ENCODE measurements at places on chromosomes 4 and X.

DNA sequence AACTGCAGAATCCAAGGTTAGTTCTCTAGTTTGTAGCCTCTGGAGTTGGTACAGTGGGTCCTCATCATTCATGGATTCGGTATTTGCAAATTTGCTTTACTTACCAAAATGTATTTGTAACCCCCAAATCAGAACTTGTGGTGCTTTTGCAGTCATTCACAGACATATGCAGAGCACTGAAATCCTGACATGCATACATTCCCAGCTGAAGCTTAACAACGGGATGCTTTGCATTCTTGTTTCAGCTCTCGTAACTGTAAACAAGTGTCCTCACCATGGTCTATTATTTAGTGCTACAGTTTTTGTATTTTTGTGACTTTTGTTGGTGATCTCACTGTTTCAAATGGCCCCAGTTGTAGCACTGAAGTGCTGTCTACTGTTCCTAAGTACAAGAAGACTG lies 16.1 kb downstream of the BEND4 start:
- no peak for DNase-seq

DNA sequence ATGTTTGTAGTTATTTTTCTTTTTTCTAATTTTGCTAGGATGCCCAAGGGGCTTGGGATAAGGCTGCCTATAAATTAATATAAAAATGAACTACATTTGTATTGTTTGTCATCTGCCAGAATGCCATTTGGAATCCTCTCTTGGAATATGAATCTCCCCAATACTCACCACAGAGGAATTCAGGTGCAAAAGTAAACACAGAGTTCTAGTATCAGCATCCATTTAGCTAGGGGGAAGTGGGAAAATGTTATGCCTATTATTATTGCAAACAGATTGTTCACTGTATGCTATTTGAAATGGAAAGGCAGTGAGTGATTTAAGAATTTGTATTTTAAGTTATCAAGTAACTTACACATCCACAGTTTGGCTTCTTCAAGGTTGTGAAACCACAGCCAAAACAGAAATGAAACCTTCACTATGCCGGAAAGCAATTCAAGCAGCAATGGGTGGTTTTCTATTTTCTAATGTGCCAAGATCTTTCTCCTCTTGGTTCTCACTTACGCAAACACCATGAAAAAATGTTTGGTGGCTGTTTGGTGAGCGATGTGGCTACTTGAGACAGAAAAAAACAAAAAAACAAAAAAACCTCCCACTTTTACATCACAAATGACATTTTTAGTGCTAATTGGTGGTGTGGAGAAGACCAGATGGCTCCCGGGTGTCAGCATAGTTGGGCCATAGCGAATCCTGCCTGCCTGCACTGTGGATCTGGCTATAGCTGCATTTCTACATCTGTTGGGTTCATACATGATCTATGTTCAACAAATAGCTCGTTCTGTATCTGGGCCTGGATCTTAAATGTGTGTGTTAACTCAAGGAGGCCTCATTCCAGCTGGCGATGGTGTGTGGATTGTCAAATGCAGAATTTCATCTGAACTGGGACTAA lies 200.8 kb upstream of the GIMD1 start:
- DNase-seq: no peak

- DNase-seq: no peak
Observed at GRCh38 chr4:666822-667544, 7.1 kb downstream of the ATP5ME start.

GRCh38 chr4:8840006-8840793 lies 31.4 kb downstream of the HMX1 start:
- peak; percentile 49 for DNase-seq

DNA sequence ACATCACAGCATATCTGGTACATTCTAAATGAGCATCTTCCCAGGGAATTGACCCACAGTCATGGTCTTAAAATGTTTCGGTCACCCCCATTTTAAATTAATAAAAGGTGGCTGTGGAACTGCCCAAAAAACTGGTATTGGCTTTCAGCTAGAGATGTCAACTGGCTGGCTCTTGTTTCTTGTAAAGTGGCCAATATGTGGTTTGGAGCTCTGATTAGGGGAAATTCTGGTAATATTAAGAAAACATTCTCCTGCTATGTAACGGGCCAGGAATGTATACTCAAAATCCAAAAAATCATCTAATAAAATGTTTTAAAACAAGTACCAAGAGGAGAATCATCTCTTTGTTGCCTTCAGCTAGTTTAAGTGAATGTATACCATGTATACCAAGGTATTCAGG lies 62.0 kb upstream of the VCX2 start:
- no peak for DNase-seq

- no peak for DNase-seq
Observed at GRCh38 chr4:168483811-168484210, 3.5 kb upstream of the DDX60L start.

DNA sequence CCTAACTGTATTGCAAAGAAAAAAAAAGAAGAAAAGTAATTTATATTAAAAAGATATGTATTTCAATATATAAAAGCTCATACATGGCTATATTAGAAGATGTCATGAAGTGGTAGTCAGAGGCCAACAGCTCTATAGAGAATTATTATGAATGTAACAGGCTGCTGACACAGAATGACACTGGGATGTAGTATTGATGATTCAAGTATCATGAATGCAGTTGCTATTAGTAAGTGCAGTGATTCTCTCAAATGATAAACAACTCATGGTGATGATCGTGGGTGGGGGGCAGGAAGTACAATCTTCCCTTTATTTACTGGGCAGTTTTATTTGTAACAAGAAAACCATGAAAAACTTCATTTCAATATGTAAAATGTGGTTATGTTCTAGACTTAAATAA lies 124.6 kb downstream of the COL4A6 start:
- no peak for DNase-seq

DNA sequence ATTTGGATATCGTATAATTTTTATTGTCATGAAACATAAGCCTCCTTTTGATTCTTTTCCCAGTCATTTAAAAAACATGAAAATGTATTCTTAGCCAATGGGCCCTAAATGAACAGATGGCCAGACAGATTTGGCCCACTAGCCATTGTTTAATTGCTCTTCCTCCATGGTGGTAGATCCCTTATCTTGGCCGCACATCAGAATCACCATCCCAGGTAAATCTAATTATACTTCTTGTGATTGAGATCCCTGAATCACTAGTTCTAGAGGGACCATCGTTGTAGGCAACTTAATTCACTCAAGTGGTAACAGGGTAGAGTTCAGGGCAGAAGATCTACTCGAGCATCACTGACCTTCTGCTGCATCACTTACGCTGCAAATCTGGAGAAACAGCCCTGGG lies 24.1 kb upstream of the VCX3A start:
- no peak for DNase-seq

GRCh38 chrX:105191878-105192277 lies 28.6 kb downstream of the TEX13A start:
- peak; percentile 52 for DNase-seq

DNA sequence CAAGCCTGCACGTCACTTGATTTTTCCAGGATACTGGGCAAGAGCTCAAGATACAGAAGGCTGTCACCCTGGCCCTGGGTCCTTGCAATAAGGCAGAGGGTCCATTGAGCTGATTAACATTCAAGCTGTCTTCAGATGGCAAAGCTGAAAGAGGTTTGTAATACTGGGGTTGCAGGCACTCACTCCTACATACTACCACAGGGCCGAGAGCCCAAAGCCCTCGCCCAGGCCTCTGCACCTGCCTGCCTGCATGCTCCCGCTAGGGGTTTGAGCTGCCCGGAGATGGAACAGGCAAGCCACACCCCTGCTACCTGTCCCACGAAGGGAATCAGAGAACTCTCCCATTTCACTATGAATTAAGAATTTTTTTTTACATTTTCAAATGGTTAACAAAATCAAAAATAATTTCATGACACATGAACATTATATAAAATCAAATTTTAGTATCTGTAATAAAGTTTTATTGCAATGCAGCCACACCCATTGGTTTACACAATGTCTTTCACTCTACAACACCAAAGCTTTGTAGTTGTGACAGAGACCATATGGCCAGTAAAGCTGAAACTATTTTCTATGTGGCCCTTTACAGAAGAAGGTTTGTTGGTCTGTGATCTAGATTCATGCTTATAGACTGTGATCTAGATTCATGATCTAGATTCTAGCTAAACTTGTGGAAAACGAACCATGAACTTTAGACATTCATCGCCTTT lies 530.4 kb upstream of the IGFBP7 start:
- DNase-seq: no peak

GRCh38 chr4:31422006-31422405 lies 701.8 kb downstream of the PCDH7 start:
- no peak for DNase-seq

GRCh38 chrX:117982694-117983392 lies 133.8 kb downstream of the KLHL13 start:
- no peak for DNase-seq

DNA sequence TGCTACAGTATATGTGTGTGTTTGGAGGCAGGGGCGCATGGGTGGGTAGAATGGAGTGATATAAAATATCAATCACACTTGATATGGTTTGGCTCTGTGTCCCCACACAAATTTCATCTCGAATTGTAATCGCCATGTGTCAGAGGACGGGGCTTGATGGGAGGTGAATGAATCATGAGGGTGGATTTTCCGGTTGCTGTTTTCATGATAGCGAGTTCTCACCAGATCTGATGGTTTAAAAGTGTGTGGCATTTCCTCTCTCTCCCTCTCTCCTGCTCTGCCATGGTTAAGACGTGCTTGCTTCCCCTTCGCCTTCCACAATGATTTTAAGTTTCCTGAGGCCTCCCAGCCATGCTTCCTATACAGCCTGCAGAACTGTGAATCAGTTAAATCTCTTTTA lies 14.8 kb downstream of the SOWAHB start:
- no peak for DNase-seq

DNA sequence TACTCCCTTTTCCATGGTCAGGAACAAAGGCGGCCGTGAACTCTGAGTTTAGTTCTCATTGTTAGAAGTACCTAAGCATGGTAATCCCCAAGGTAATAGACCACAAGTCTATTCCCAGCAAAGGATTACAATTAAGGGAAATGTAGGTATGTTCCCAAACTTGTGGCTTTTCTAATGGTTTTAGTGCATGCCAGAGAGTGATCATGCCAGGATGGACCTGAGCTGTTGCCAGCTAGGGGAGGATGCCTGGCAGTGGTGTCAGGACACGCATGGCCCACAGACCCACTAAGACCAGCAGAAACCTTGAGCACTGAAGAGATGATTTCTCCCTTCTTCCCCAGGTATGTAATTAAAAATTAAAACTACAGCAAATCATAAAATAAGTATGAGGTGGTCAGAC lies 60.8 kb downstream of the COQ2 start:
- DNase-seq: no peak

- no peak for DNase-seq
Observed at GRCh38 chr4:80156410-80156809, 40.9 kb upstream of the PRDM8 start.

- DNase-seq: no peak
Observed at GRCh38 chrX:52363247-52363883, 5.5 kb upstream of the XAGE2 start.

DNA sequence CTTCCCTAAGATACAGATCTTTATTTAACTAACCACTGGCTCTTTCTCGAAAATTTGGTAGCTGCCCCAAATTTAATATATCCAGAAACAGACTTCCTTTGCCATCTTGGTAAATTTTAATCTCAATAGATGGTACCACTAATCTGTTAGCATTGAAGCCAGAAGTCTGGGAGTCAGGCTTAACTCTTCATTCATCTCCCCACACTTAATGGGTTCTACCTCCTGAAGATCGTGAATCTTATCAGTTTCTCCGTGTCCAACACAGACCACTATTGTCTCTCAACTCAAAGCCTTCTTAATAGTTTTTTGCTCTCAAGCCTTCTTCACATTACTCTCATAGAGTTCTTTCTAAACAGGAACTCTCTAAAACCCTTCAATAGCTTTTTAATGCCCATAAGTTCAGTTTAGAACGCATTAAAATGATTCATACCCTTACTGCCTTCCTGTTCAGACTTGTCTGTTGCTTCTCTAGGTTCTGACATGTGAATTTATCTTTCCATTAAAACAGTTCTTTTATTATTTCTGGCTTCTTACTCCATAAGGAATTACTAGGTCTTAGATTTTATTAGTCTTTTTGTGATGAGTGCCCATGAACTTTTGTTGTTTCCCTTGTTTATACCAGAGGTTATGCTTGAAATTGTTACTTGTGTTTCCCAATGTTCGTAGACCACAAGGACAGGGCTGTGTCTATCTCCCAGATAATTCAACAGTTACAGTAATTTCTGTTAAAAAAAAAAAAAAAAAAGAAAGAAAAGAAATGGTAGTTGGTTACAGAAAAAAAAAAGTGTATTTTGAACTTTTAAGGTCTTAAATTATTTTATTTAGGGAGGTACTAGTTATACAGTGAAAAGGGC lies 54.7 kb downstream of the SMARCAD1 start:
- DNase-seq: no peak

- no peak for DNase-seq
Observed at GRCh38 chr4:18192901-18193300, 171.3 kb upstream of the LCORL start.

Data from ecto neural progenitor cell (in vitro differentiated cells).